ENCODE measurements at places on chromosomes 4 and X. TPM values are rescaled to one million over a fixed set of nuclear protein-coding genes. Genes with fewer than 3 reads are reported as not detected.

The MCTS1 gene
- total RNA-seq: 18.9 TPM

The ARAP2 gene
- total RNA-seq: 23.2 TPM

The GRIA2 gene
- total RNA-seq: 2.3 TPM

The TLR10 gene
- total RNA-seq: 0.48 TPM

The CXCL6 gene
- 2.9 TPM for total RNA-seq

The FGD1 gene
- total RNA-seq: 3.7 TPM

The TRMT10A gene
- total RNA-seq: 7.8 TPM

DNA sequence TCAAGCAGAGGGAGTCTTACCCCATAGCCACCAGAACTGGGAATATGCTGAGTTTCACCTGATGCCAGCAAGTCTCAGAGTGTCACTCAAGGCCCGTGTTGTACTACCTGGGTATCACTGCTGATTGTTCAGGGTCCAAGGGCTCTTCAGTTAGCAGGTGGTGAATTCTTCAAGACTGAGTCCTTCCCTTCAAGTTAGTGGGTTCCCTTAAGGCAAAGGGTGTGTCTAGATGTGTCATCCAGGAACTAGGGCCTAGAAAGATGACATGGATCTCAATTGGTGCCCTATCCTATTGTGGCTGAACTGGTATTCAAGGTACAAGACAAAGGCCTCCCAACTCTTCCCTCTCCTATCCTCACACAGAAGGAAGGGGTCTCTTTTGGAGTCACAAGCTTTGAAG lies 159.9 kb upstream of the DIPK2B start:
- DNase-seq: no peak

DNA sequence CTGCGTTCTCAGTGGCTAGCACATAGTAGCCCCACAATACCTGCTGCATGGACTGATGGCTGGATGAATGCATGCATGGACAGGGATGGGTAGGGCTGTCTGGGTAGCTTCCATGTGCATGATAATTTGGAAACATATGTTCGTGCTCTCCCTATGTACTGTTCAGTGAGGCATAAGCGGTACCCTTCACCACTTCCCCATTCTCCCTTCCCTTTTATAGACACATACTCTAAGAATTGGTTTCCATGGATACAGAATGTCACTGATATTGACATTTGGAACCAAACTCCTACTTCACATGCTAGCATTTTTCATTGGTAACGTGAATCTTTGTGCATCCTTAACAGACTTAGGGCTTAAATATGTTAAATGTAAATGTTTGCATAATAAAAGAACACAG lies 20.4 kb downstream of the USP46 start:
- DNase-seq: no peak

- no peak for DNase-seq
Observed at GRCh38 chrX:77415161-77415560, 32.0 kb upstream of the FGF16 start.

- DNase-seq: no peak
Observed at GRCh38 chr4:106035204-106035603, 139.9 kb downstream of the NPNT start.

GRCh38 chrX:56788229-56788628 lies 59.2 kb downstream of the NBDY start:
- no peak for DNase-seq

DNA sequence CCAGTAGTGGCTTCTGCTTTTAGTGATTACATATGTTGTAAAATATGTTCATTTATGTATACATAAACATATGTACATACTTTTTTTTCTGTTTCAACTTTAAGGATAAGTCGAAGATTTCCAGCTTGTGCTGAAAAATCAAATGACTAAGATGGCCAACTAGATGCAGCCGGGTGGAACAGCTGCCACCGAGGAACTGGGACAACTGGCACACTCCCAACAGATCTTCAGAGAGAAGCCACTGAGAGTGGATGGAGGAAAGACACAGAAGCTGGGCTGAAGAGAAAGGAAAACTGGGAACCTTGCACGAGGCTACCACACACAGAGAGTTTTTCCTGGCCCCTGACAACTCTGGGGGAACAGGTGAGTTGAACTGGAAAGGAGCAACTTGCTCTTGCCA lies 207.5 kb downstream of the FAM47B start:
- DNase-seq: no peak

- DNase-seq: no peak
Observed at GRCh38 chrX:51456814-51457213, 39.6 kb downstream of the NUDT11 start.

- DNase-seq: no peak
Observed at GRCh38 chrX:21479695-21480270, 105.6 kb downstream of the CNKSR2 start.

DNA sequence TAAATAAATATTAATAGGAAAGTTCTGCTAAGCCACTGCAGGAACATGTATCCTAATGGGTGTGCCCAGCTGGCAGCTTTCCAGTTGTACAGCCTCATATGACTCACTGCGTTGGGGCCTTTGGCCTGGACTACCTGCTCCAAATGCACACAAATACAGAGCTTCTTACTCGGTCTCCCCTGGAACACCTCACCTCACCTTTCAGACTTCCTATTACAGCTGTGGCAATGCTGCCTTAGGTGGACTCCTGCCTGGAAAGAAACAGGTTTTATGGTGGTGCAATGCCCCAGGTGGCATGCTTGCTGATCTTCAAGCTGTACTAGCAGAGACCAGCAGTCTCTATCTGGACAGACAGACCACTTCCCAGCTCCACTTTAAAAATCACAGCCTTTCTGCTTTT lies 85.7 kb upstream of the EXOC1L start:
- peak; percentile 45 for DNase-seq

DNA sequence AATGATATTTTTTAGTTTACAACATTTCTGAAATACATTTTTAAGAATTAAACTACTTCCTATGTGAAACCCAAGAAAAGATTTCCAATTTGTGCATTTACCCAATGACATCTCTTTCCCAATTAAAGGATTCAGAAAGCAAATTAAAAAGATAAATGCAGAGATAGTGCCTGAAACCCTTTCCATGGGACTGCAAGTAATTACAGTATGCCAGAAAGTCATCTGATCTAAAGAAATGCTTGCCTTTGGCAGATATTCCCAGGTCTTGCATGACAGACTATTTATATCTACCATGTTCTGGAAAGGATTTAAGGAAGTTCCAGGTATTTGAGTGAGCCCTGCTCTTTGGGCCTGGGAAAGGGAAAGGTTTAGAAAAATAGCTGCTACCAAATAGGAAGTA lies 41.6 kb upstream of the CXorf38 start:
- DNase-seq: no peak

- DNase-seq: no peak
Observed at GRCh38 chr4:185112104-185112503, 31.0 kb upstream of the SLC25A4 start.

GRCh38 chr4:138051157-138051556 lies 191.0 kb downstream of the SLC7A11 start:
- no peak for DNase-seq

DNA sequence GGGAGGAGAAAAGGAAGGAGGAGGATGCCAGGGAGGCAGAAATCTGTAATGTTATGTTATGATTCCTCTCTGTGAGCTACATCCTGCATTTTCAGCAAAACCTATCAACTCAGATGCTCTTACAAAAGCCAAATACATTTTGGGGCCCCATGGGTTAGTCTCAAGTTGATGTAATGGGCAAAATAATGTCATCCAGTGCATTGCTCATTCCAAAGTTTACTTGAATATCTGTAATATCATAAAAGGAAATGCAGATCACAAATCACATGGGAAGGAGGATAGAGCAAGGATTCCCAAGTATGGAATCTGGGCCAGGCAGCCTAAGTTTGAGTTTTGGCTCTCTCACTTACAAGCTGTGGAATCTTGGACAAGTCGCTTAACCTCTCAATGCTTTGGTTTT lies 74.9 kb upstream of the SOD3 start:
- no peak for DNase-seq
